ENCODE measurements at places on chromosomes 4 and X.
A peak's percentile ranks its signal among the peaks of the same experiment; 100 is the strongest.

DNA sequence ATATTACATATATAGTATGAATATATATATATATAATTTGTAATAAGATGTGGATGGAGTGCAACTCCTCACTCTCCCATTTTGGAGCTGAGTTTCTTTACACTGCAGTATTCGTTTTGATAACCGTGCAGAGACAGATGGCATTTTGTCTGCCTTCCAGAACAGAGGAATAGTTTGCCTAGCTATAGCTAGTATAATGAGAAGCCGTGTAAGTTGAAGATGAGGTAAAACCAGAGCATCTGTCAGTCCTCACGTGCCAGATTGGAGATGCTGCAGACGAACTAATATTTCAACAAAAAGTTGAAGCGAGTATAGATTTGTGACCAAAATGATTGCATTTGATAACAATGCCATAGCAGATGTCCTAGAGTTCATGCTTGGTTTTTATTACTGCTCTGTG is 180.6 kb downstream of the FMR1NB start:
- DNase-seq = no peak

GRCh38 chr4:15004739-15005301 is 2.5 kb downstream of the CPEB2 start:
- peak; percentile 73 for DNase-seq

DNA sequence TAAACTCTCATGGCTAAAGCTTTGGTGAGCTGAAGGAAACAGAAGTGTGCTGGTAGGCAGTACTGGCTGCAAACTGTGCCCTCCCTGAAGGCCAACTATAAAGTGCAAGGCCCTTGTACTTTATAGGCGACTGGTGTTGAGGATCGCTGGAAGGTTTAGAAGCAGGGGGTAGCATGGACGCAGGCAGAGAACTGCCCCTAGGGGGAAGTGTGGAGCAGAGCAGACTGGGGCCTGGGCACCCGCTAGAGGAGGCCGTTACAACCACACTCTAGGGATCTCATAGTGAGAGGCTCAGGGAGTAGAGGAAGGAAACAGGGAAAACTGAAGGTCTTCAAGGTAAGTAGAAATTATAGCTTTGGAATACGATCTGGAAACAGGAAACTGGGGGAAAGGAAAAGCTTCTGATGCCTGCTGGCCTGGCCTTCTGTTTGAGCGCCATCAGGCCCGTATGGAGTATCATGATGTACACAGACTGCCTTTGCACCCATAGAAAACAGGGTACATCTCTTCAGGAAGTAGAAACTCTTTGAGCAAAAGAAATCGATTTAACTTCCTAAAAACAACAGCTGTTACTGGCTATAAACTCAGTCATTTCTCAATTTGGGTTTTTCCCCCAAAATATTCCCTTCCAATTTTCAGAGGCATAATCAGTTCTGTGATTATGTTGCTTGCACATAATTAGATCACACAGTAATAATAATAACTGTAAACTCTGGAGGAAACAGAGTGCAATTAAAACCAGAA is 23.9 kb upstream of the TMSB4X start:
- DNase-seq = no peak

DNA sequence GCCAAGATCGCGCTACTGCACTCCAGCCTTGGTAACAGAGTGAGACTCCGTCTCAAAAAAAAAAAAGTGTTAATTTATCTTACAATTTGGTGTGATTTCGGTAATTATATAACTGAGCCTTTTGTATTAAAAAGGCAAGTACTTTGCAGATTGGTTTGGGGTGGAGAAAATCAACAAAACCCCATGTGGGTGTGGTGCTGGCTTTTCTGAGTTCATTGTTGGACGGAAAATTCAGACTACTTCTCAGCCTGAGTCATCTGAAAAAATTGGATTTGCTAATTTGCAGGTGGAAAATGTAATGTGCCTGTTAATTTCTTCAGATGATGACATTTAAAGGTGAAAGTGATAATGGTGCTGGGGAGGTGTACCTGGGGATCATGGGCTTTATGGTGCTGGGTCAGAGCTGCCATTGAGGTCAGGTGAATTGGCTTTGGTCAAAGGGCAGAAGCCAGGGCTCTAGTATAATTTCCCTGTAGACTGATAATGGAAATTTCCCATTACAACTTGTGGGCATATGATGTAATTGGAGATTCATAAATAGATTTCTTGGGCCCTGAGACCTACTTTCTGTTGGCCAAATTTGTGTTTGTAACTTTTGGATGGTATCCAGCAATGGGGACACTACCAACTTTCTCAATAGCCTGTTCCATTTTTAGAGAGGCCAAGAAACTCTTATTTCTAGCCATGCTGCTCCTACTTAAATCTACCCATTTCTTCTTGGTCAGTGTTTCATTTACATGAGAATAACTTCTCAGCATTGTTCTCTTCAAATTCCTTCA is 74.3 kb upstream of the TEX13D start:
- DNase-seq = no peak

- DNase-seq = no peak
Observed at GRCh38 chrX:132497432-132497831, 8.6 kb upstream of the MBNL3 start.

GRCh38 chr4:8318509-8318908 is 49.0 kb downstream of the HTRA3 start:
- no peak for DNase-seq

DNA sequence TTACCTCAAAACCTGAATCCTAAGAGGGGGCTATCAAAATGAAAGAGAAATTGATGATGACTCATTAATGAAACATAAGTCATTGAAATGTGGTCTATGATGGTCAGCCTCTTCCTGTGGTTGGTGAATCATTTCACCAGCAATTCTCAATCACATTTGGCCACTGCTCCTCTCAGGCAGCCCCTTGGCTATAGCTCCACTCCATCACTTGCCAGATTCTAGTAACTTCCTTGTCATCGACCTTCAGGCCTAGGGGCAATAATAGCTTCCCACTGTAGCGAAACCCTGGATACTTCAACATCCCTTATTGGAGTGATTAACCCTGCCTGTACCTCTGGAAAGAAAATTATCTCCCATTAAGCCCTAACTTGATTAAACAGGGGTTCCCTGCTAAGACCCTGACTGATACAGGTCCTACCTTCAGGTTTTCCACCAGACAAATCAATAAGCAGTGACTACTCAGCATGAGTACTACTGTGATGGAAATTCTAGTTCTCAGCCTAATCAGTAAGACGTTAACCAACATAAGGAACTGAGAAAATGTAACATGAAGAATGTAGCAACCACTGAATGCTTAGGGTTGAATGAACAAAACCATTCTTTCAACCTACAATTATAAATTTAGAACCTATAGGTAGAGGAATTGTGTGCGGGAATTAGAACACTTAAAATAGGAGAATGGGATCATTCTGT is 30.4 kb downstream of the ADH7 start:
- peak; percentile 50 for DNase-seq

DNA sequence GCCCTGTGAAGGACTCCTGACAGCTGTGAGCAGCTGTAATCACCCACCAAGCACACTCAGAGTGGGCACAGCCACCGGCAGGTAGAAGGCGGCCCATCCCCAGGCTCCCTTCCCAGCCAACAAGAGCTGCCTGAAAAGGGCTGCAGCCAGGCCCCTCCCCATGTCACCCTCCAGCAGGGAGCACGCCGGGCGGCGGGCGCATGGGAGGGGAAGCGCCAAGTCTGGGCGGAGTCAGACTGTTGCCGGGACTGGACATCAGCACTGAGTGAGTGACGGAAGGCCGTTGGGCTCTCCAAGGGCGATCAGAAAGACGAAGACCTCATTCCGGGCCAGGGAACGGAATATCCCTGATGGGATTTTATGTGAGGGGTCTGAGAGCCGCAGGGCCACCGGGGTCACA is 82.1 kb downstream of the PPP2R2C start:
- DNase-seq = no peak

DNA sequence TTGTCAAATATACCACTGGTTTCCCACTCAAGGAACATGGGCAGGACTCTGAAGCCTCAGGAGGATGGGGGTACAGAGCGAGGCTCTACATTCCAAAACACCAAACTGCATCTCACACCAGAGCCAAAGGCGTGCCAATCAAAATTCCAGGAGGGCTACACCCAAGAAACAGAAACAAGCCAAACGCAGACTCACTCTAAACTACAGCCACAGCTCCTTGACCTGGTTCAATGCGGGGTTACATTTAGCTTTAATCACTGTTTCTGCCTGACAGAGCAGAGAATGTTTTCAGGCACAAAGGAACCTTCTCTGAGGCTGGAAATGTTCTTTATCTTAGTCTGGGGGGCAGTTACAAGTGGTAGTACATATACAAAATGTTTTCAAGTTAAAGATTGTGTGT is 2121.5 kb upstream of the AGA start:
- DNase-seq = no peak
